ENCODE measurements at places on chromosomes 3 and 15.

DNA sequence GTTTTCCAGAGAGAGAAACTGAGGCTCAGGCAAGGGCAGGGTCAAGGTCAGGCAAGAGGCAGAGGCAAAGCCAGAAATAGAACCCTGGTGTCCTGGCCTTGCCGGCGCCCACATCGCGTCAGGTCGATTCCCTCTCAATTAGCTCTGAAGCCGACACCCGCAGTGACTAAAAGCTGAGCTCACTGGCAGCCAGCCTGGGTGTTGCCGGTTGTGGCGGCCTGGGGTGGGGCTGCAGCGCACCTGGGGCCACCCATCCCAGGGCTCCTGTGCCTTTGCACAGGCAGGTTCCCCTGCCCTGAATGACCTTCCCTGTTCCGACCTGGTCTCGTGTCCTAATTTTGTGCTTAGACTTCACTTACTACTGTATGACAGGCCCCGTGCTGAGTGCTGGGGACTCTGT is 6.2 kb downstream of the SEMA3F start:
- DNase-seq: no peak

GRCh38 chr3:182220013-182220412 is 508.3 kb downstream of the SOX2 start:
- DNase-seq: no peak

DNA sequence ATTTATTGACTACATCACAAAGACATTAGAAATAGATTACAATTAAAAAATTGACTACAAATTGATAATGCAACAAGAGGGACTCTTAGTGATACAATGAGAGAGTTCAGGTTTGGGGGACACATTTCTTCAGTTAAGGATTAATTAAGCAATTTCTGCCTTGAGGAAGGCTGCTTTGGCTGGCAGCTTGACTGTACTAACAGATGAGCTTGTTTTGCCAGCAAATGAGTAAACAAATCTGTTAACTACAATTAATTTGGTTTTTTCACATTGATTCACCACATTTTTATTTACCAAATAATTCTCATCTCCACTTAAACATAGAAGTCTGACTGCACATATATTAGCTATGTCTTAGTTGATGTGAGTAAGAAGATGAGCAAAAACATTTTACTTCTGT is 183.6 kb upstream of the ZNF385D start:
- no peak for DNase-seq

DNA sequence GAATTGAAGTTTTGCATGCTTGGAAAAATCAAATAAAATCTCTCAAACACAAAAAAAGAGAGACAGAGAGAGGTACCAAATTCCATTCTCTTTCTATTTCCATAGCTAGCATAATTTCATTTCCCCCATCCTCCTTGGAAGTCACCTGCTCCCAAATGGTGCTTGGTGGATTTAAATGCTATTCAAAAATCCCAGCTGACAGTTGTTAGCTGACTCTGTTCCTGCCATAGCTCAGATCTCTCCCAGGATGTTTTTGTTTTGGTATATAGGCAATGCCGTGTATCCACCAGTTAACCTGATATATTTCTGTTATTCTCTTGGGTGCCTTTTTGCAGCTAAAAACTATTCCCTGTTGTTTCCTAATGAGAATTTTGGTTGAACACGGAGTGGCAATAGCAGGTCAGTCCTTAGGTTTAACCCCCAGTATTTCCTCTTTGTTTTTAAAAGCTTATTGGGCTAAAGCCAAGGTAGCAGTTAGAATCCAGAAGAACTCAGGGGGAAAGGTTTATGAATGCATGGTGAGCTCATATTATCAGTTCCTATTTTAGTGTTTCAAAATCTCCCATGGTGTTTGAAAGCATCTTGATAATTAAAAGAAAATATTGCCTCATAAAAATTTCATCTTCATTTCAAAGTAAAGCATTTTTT is 240.0 kb upstream of the GBE1 start:
- DNase-seq: no peak

DNA sequence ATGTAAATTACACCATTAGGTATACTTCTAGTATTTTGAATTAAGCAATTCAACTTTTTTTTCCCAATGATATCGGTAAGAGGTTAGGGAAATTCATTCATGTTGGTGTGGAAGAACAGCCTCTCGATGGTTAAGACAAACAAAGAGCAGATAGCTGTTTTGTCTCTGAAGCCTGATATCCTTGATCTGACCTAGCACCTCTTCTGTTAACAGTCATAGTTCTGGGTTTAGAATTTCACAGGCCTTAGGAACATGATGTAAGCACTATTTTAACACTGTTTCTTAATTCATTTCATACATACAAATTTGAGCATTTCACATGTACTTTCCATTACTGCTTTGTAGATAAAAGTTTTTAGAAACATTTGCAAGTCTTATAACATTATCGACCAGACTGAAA is 367.5 kb upstream of the ZNF385D start:
- DNase-seq: no peak

GRCh38 chr3:171614318-171614921 is 154.2 kb upstream of the TNIK start:
- DNase-seq: no peak

DNA sequence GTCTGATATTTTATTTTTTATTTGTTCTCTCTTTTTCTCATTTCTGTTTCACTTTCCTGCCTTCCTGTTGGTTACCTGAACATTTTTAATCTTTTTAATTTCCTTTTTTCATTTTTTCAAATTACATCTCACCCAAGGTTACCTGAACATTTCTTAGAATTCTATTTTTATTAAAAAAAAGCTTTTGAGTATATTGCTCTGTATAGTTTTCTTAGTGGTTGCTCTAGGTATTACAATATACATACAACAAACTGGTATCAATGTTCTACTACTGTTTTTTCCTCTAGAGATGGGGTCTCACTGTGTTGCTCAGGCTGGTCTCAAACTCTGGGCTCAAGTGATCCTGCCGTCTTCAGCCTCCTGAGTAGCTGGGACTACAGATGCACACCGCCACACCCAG is 79.4 kb downstream of the DHX30 start:
- no peak for DNase-seq

- DNase-seq: no peak
Measured at GRCh38 chr3:36765104-36765503, 751 bp upstream of the DCLK3 start.

DNA sequence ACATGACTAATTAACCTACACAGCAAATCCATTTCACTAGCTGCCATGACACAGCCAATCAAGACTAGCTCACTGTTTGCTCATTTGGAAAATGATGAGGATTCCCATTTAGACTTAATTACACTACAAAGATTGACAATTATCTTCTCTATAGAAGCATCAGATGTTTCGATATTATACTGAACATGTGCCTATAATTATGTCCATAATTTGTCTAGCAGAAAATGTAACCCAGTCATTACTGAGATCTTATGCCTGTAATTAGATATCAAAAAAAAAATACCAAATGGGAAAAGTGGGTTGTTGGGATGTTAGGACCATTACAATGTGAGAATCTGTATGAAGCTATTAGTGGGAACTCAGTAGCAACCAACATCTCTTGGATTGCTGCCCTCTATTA is 344.2 kb upstream of the MCTP2 start:
- no peak for DNase-seq

DNA sequence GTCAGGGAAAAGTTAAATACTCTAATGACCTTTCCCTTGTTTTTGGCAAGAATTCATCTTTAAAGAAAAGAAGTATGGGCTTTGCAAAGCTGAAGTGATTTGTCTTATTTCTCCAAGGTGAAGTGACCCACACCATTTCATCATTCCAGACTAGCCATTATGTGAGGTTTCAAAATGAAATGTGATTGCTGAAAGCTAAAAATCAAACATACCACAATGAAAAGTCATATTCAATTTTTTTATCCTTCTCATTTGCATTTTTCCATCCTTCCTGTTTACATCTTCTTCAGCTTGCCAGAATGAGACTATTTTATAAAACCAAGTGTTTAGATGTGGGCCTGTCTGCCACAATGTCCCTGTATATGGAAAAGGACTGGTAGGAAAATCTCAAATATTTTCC is 142.3 kb upstream of the STRIT1 start:
- DNase-seq: no peak

DNA sequence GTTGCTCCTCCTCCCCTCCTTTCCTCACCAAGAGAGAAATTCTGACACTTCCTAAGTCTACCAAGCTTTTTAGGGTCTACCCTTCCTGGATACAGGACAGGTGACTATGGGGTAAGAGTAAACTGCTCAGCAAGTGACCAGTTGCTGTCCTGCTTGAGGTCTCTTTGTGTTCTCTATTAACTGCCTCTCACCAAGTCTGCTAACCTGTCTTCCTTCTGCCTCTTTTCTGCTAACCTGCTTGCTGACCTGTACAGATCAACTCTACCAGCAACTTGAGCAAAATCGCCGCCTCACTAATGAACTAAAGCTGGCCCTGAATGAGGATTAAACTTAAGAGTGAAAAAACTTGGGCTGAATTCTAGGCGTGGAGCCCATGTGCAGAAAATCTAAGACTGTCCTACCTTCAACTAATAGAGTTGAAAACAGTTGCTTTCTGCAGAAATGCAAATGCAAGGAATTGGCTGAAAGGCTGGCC is 27.1 kb downstream of the TPM1 start:
- no peak for DNase-seq

DNA sequence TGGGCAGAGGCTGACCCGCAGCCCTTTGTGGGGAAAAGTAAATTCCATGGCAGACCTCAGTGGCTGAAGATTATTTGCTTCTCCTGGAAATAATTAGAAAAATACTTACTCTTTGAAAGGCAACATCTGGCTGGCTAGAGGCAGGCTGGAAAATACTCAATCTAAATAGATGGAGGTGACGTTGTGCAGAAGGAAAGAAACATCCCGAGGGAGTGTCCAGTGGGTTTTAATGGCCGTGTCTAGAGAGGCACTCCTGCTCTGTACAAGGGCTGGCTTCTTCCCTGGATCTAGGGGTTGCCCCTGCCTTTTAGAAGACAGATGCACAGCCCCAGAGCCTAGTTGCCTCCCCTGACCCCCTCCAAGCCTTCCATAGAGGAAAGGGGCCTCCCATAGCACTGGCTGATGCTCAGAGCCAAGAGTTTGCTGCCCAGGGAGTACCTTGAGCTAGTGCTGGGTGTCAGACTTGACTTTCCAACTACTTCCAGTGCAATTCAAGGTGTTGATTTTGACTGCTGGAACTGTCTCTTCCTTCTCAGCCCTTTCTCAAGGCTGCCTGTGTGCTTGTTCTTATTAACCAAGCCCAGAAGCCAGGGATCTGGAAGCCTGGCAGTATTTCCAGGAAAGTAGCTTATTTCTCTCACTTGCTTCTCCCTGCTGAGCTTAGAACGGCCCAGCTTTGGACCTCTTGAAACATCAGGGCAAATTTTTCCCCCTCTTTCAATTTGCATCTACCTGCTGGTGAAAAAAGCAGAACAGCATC is 27.4 kb downstream of the CGNL1 start:
- DNase-seq: no peak

DNA sequence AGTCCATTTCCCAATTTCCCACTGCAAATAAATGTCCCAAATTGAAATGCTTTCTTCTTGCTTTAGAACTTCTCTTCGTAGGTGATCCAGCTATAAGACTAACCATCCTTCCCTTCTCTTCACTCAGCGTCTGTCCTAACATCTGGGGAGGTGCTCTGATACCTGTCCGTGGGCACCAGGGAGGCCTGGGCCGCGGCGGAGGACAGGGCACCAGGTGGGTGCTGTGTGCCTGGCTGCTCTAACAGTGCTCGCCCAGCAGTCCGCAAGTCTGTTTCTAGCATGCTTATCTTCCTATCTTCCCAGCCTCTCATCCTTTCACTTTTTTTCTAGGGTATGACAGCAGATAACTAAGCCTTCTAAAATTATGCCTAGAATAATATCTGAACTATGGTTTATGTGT is 37.3 kb downstream of the NKIRAS1 start:
- DNase-seq: no peak

GRCh38 chr3:74532446-74532845 is 82.0 kb downstream of the CNTN3 start:
- DNase-seq: no peak

DNA sequence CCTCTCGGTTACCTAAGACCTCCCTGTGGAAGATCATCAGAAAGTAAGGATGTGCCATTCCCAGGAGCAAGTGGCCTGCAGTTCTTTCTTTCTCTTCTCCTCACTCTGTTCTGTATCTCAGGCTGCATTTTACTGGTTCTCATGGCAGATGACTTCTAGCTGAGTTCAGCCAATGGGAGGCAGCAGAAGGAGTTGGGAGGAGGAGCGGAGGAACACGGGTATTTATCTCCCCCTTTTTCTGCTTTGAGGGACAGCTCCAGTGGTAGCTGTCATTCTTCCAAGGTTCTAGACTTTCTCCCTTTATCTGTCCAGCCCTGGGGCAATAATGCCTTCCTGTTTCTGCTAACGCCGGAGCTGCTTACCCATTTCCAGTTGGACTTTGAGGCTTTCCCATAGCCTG is 339.9 kb downstream of the NR2F2 start:
- no peak for DNase-seq

DNA sequence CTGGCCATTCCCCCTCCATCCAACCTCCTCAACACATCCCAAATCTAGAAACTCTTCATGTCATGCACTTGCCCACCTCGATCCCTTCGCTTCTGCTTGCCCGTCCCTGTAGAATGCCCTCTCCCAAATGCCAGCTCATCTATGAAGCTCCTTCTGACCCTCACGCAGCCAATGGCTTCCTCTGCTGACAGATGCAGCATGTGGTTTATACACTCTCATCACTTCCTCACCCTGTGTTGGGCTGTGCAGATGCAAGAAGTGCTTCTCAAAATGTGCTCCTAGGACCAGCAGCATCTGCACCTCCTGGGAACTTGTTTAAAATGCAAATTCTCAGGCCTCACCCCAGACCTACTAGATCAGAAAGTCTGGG is 51.7 kb downstream of the SEMA5B start:
- no peak for DNase-seq

- DNase-seq: no peak
Measured at GRCh38 chr3:189953551-189953950, 167.1 kb downstream of the P3H2 start.

Measured in hippocampal formation (tissue), 2 donors.